IMR-90 (cell line): ENCODE measurements at places on chromosomes 13 and 19. TPM values are rescaled to one million over a fixed set of nuclear protein-coding genes. Genes with fewer than 3 reads are reported as not detected.

DNA sequence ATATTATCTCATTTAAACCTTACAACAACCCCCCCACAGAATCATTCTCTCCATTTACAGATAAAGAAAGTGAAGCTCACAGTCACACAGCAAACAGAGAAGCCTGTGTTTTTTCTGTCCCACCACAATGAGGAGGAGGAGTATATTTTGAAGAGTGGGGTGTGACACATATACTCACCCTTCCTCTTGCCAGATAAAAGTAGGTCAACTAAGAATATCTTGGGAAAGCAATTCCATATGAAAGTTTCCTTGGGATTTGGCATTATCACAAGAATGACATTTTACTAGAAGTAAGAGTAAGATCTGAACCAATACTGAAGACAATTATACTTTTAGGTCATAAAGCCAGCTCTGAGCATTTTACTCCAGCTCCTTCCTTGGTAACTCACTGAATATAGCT lies 287.5 kb upstream of the HTR2A start:
- H3K4me1 ChIP-seq, result no peaks in the 10 kb centered on the region
- H3K36me3 ChIP-seq, result no peaks in the 10 kb centered on the region
- H3K27ac ChIP-seq, result no peak overlapping the region

DNA sequence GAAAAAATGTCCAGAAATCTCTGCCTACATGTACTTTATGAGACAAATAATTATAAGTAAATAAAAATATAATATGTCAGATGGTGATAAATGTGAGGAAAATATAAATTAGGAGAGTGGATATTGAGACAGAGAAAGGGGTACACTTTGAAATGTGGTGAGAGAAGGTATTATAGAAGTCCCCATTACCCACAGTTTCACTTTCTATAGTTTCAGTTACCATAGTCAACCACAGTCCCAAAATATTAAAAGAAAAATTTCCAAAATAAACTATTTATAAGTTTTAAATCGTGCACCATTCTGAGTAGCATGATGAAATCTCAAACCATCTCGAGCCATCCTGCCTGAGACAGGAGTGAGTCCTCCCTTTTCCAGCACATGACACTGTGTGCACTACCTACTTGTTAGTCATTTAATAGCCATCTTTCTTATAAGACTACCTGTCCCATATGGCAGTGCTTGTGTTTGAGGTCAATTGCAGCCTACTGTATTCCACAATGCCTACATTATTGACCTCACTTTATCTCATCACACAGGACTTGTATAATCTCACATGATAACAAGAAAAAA lies 653.7 kb downstream of the DACH1 start:
- no peaks in the 10 kb centered on the region for H3K27me3 ChIP-seq
- DNase-seq, result no peak
- no peak overlapping the region for H3K27ac ChIP-seq
- no peak overlapping the region for H3K4me3 ChIP-seq
- H3K36me3 ChIP-seq, result no peaks in the 10 kb centered on the region

GRCh38 chr13:44399074-44399473 lies 25.4 kb downstream of the SERP2 start:
- no peak overlapping the region for H3K4me3 ChIP-seq
- peaks cover 3% of the 10 kb centered on the region; the same call in 1 of the 2 replicates for H3K4me1 ChIP-seq
- no peak overlapping the region for H3K27ac ChIP-seq
- H3K27me3 ChIP-seq, result peaks cover 10% of the 10 kb centered on the region
- H3K36me3 ChIP-seq, result no peaks in the 10 kb centered on the region

GRCh38 chr13:111629457-111629856 lies 309.0 kb downstream of the TEX29 start:
- H3K36me3 ChIP-seq, result no peaks in the 10 kb centered on the region
- no peaks in the 10 kb centered on the region for H3K4me1 ChIP-seq
- DNase-seq, result no peak
- H3K27me3 ChIP-seq, result no peaks in the 10 kb centered on the region

- no peak overlapping the region for H3K4me3 ChIP-seq
- no peak overlapping the region for H3K27ac ChIP-seq
- no peaks in the 10 kb centered on the region for H3K27me3 ChIP-seq
- H3K36me3 ChIP-seq, result no peaks in the 10 kb centered on the region
- DNase-seq, result no peak
Observed at GRCh38 chr19:51031220-51031879, 3.5 kb downstream of the KLK12 start.

- no peaks in the 10 kb centered on the region for H3K4me1 ChIP-seq
- H3K27me3 ChIP-seq, result peaks cover 8% of the 10 kb centered on the region
- H3K4me3 ChIP-seq, result no peak overlapping the region
- H3K27ac ChIP-seq, result no peak overlapping the region
Observed at GRCh38 chr19:3809881-3810707, 23.9 kb upstream of the MATK start.

- H3K27ac ChIP-seq, result no peak overlapping the region
- H3K36me3 ChIP-seq, result peaks cover 14% of the 10 kb centered on the region
- no peak for DNase-seq
- no peaks in the 10 kb centered on the region for H3K4me1 ChIP-seq
Observed at GRCh38 chr13:100657881-100658315, 16.7 kb downstream of the TMTC4 start.

- no peaks in the 10 kb centered on the region for H3K4me1 ChIP-seq
- no peaks in the 10 kb centered on the region for H3K36me3 ChIP-seq
- H3K4me3 ChIP-seq, result no peak overlapping the region
- no peak for DNase-seq
Observed at GRCh38 chr13:50745542-50746115, 97.9 kb downstream of the DLEU7 start.

DNA sequence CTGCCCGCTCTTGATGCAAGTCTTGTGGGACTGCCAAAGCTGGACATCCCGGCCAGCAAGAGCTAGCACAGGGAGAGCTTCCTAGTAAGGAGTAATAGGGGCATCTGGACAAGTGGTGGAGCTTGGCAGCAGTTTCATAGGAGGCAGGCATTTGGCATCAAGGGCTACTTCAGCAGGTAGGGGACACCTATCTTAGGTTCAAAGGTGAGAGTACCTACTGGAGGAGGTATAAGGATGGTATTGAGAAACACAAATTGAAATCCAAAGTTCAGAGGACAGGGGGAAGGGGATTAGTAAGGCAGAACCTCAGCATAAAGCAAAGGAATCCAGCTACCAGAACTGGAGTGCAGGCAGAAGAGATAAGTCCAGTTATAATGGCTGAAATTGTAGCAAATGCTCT lies 441.7 kb downstream of the OXGR1 start:
- no peaks in the 10 kb centered on the region for H3K4me1 ChIP-seq
- no peaks in the 10 kb centered on the region for H3K27me3 ChIP-seq
- no peak overlapping the region for H3K27ac ChIP-seq
- no peaks in the 10 kb centered on the region for H3K36me3 ChIP-seq
- DNase-seq, result no peak
- no peak overlapping the region for H3K4me3 ChIP-seq

Gene C19orf73
- total RNA-seq, result 0.28 TPM in 1 of 2 replicates, not detected in the other

GRCh38 chr19:39946532-39946931 lies 12.1 kb upstream of the FCGBP start:
- no peak overlapping the region for H3K4me3 ChIP-seq
- H3K36me3 ChIP-seq, result no peaks in the 10 kb centered on the region
- DNase-seq, result no peak
- H3K27ac ChIP-seq, result no peak overlapping the region
- H3K27me3 ChIP-seq, result no peaks in the 10 kb centered on the region

DNA sequence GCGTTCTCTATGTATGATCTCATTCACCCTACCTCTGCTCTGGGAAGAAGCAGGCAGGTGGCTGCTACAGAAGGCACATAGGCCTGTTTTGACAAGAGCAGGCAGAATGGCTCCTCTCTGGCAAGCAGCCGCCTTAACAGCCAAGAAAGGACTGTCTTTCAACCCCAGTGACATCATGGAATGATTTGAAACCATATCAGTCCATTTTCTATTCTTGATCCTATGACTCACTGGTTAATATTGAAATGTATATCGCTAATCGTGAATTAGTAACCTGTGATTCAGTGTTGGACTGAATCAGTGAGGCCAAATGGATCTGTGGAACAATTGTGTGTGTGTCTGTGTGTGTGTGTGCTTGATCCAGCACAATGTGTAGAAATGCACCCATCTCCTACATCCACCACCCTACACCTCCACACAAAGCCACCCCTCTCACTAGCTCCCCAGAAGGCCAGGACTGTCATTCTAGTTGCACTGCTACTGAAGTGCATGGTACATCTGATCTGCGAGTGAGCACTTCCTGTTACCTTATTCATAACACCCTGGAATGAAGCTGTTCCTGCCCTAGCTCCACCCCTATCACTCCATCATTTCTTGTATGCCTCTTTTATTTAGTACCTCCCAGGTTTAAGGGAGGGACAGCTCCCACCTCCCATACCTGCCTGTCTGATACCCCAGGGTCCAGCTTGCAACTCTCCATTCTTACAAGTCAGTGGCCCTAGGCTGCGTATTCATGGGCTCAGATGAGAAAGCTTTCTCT lies 460.0 kb downstream of the FOXO1 start:
- H3K4me3 ChIP-seq, result no peak overlapping the region
- peak; percentile 7 for DNase-seq
- H3K4me1 ChIP-seq, result no peaks in the 10 kb centered on the region
- H3K27ac ChIP-seq, result no peak overlapping the region
- no peaks in the 10 kb centered on the region for H3K36me3 ChIP-seq

DNA sequence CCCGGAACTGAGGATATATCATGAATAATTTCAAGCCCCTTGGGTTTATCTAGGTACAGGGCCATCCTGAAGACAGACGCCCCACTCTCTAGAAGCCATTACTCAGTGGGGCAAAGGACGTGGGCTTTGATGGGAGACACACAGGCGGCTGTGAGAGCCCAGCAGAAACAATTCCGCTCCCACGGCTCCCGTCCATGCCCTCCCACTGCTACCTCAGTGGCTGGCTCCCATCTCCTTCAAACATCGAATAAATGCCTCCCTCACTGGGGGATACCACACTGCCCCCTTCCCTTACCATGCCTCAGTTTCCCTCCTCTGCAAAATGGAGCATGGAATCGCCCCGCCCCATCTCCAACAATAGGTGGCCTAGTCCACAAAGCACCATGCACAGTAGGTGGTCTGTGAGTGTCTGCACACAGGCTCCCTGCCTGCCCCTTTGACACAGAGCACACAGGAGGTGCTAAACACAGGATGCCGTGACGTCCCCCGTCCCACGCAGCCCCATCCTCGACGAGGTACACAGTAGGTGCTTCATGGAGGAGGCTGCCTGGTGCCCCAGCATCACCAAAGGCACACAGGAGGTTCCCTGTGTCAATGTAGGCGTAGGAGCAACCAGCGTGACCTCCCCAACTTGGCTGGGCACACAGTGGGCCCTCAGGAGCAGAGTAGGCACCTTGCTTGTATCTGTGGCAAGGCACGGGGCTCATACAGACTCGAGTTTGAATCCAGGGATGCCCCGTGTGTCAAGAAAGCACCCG lies 46.0 kb downstream of the PTPRS start:
- no peak overlapping the region for H3K4me3 ChIP-seq
- no peak for DNase-seq

GRCh38 chr19:10424011-10424637 lies 3.8 kb downstream of the PDE4A start:
- no peaks in the 10 kb centered on the region for H3K36me3 ChIP-seq
- H3K27ac ChIP-seq, result no peak overlapping the region
- peaks cover 9% of the 10 kb centered on the region; the same call in 1 of the 2 replicates for H3K4me1 ChIP-seq
- H3K27me3 ChIP-seq, result peaks cover 34% of the 10 kb centered on the region

Gene ZNF653
- total RNA-seq, result 3.9 and 4.4 TPM in 2 replicates

- no peaks in the 10 kb centered on the region for H3K27me3 ChIP-seq
- H3K4me1 ChIP-seq, result peaks cover 27% of the 10 kb centered on the region
- H3K4me3 ChIP-seq, result no peak overlapping the region
- no peak overlapping the region for H3K27ac ChIP-seq
- DNase-seq, result no peak
Observed at GRCh38 chr13:44276061-44276460, 97.6 kb upstream of the SERP2 start.

Gene LYPD3
- total RNA-seq, result 0.18 TPM in 1 of 2 replicates, not detected in the other

DNA sequence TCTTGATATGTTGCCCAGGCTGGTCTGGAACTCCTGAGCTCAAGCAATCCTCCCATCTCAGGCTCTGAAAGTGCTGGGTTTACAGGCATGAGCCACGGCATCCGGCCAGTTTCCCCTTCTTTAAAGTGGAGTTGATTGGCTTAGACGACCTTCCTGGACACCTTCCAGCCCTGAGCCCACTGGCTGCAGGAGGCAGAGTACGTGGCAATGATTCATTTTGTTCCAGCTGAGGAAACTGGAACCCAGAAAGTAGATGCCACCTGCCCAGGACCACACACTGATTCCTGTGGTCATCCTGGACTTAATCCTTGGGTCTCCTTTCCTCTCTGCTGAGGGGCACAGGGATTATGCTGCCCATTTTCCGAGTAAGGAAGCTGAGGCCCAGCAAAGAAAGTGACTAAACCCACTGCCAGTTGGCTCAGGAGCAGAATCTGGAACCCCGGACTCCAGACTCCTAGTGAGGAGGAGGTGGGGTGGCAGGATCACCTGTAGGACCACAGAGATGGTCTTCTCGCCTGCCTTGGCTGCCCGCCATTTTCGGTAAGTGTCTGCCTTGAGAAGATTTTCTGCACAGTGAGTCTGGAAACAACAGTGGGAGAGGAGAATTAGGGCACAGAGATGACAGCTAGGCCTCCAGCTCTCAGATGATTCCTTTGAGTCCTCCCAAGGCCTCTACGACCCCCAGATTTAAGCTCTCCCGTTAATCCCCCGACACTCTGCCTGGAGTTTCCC lies 737 bp downstream of the XRCC1 start:
- H3K4me1 ChIP-seq, result peaks cover 5% of the 10 kb centered on the region
- H3K27ac ChIP-seq, result peak overlapping the region; percentile 90
- H3K27me3 ChIP-seq, result no peaks in the 10 kb centered on the region
- 0 out of 2 replicates have a peak, but pooled peaks cover 1% of the 10 kb centered on the region for H3K36me3 ChIP-seq
- peak overlapping the region; percentile 71 for H3K4me3 ChIP-seq

DNA sequence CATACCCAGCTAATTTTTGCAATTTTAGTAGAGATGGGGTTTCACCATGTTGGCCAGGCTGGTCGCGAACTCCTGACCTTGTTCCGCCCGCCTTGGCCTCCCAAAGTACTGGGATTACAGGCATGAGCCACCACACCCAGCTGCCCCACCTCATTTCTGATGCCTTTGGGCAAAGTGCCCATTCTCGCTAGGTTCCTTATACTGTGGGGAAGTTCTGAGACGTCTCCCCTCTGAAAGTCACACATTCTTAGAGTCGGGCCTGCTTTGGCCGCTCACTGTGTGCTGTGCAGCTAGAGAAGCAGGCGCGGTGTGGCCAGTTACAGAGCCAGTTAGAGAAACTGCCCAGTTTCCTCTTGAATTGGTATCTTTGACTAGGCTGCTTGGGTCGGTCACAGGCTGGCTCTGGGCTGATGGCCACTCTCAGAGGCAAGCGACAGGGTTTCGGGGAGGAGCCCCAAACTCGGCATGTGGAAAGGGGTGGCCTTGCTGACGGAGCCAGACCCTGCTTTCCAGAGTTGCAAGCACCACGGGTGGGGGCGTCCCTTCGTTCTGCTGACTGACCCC lies 18.0 kb downstream of the PRAM1 start:
- no peaks in the 10 kb centered on the region for H3K4me1 ChIP-seq
- H3K4me3 ChIP-seq, result no peak overlapping the region
- H3K27me3 ChIP-seq, result no peaks in the 10 kb centered on the region
- H3K27ac ChIP-seq, result no peak overlapping the region
